HepG2 (cell line): ENCODE measurements at places on chromosomes 7 and 10.

GRCh38 chr7:149828357-149829309 lies 9.5 kb upstream of the ZNF862 start:
- H3K4me1 ChIP-seq = no peaks in the 10 kb centered on the region
- H3K27me3 ChIP-seq = no peaks in the 10 kb centered on the region
- no peak for DNase-seq
- no peaks in the 10 kb centered on the region for H3K36me3 ChIP-seq
- no peak overlapping the region for H3K27ac ChIP-seq

DNA sequence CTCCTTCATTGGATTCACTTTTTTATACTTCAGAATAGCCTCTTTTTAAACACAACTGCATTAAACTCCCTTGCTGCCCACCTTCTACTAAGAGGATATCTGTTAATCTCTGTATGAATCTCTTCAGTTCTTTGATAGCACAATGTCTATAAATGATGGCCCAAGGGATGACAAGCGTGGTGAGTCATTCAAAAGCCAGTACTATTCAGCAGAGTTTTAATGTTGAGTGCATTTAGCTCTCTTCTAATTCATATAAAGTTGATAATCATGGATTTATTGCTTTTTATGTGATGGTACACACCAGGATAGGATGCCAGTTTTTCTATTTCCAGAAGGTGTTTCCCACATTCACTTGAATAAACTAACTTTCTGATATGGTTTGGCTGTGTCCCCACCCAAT lies 57.4 kb upstream of the HECTD2 start:
- H3K27ac ChIP-seq = no peak overlapping the region
- no peaks in the 10 kb centered on the region for H3K36me3 ChIP-seq
- no peaks in the 10 kb centered on the region; the same call in 2 of the 3 replicates for H3K27me3 ChIP-seq
- no peak for DNase-seq
- H3K4me1 ChIP-seq = no peaks in the 10 kb centered on the region
- H3K4me3 ChIP-seq = no peak overlapping the region

DNA sequence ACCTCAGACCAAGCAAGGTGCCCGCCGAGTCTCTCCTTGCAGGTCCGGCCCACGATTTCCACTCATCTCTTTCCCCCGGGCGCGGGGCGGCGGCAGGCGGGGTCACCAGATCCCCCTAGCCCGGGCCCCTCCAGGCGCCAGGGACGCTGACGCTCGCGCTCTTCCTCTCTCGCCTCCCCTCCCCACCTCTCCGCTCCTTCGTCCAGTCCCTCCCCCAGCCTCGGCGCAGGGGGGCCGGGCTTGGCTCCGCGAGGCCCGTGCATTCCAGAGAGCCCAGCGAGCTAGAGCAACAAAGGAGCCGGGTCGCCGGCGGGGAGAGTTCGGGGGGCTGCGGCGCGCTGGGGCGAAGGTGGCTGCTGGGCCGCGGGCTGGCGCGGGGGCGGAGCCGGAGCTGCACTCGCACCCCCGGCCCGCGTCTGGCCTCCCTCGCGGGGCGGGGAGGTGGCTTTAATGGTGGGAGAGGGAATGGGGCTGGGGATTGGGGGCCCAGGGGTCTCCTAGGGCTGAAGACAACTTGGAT lies at the start of gene SMO:
Gene SMO, plus strand, starts transcription at position 262 of the 520 bp plus-strand sequence. CDS start 519 bp downstream, outside the sequence.
- H3K27ac ChIP-seq = peak within 1 kb of the TSS; percentile 76
- DNase-seq = peak; percentile 55
- H3K4me1 ChIP-seq = peaks cover 63% of the 10 kb centered on the region
- H3K4me3 ChIP-seq = peak within 1 kb of the TSS; percentile 90
- H3K27me3 ChIP-seq = no peaks in the 10 kb centered on the region; the same call in 2 of the 3 replicates
- peaks cover 3% of the 10 kb centered on the region; the same call in 1 of the 2 replicates for H3K36me3 ChIP-seq

- H3K4me1 ChIP-seq = 0 out of 2 replicates have a peak, but pooled peaks cover 8% of the 10 kb centered on the region
- H3K4me3 ChIP-seq = no peak overlapping the region
- H3K36me3 ChIP-seq = no peaks in the 10 kb centered on the region
Observed at GRCh38 chr10:34956756-34957155, 133.4 kb downstream of the CUL2 start.

GRCh38 chr10:6920072-6921019 lies 340.3 kb upstream of the PRKCQ start:
- no peaks in the 10 kb centered on the region for H3K36me3 ChIP-seq
- DNase-seq = peak; percentile 33
- H3K4me1 ChIP-seq = no peaks in the 10 kb centered on the region
- no peak overlapping the region for H3K4me3 ChIP-seq
- H3K27me3 ChIP-seq = no peaks in the 10 kb centered on the region
